ENCODE measurements at places on chromosomes 3 and 15.

GRCh38 chr3:46866032-46866595, 2.9 kb upstream of the MYL3 start:
- H3K4me3 ChIP-seq, result no peak overlapping the region
- peaks cover 7% of the 10 kb centered on the region for H3K27me3 ChIP-seq
- H3K36me3 ChIP-seq, result no peaks in the 10 kb centered on the region
- DNase-seq, result no peak

DNA sequence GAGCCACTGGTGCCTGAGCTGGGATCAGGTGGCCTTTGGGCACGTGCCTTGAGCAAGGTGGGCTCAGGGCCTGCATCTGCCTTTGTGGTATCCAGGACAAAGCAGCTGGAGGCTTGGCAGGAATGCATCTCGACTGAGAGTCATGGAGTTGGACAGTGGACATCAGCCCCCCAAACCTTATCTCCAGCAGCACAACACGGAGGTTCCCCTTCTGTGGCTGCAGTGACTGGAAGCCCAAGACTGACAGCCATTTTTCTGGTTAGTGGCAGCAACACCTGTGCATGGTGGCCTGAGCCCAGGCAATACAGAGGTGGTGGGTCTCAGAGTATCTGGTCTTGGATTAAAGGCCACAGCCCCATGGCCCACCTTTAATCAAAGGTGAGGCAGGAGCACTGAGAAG, 27.8 kb upstream of the TSEN2 start:
- H3K27me3 ChIP-seq, result peaks cover 3% of the 10 kb centered on the region
- H3K4me3 ChIP-seq, result no peak overlapping the region
- peaks cover 6% of the 10 kb centered on the region for H3K4me1 ChIP-seq

GRCh38 chr3:101464235-101464634, 48.8 kb downstream of the SENP7 start:
- no peaks in the 10 kb centered on the region for H3K27me3 ChIP-seq
- H3K27ac ChIP-seq, result no peak overlapping the region
- peaks cover 13% of the 10 kb centered on the region for H3K36me3 ChIP-seq

DNA sequence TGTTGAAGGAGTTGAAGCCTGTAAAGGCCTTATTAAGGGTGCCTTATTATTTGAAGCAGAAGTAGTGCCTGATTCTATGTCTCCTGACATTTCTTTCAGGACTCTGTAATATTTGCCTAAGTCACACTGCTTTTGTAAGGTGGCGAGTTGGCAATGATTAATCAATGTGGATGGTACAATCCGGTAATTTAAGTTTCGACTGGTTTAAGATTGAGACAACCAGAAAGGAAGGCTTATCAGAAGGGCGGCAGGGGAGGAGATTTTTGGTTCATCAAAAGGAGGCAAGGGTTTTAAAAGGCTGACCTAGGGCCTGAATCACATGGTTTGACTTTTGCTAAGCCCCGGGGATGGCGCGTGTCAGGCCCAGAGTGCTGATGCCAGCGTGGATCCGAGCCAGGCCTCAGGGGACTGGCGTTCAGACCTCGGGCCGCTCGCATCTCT, 830 bp upstream of the RNF13 start:
- DNase-seq, result no peak
- H3K4me3 ChIP-seq, result peak overlapping the region; percentile 92
- H3K27ac ChIP-seq, result peak overlapping the region; percentile 100

DNA sequence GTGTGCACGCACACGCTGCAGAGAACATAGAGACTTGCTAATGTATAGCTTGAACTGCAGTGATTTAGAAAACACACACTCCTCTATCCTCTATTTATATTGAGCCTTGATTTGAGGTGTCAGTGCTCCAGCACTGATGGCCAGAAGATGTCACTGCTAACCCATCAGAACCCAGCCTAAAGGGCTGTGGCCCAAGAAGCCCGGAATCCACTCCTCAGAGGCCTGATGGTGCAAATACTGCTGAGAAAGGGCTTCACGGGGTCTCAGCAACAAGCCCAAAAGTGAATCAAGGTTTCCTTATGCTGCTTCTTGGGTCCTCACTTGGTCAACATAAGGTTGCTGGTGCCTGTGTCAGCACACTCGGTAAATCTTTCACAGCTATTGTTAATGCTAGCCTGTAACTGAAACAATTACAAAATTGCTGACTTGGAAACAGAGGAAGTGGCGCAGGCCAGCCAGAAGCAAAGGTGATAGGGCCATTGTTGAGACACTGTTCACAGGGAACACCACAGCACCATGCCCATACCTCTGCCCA, 60.3 kb downstream of the HEG1 start:
- DNase-seq, result peak; percentile 33
- no peak overlapping the region for H3K4me3 ChIP-seq
